ENCODE measurements at places on chromosomes 11 and 22. TPM values are rescaled to one million over a fixed set of nuclear protein-coding genes. Genes with fewer than 3 reads are reported as not detected.

GRCh38 chr11:62905927-62906531 is 15.1 kb downstream of the CHRM1 start:
- peak; percentile 83 for DNase-seq

DNA sequence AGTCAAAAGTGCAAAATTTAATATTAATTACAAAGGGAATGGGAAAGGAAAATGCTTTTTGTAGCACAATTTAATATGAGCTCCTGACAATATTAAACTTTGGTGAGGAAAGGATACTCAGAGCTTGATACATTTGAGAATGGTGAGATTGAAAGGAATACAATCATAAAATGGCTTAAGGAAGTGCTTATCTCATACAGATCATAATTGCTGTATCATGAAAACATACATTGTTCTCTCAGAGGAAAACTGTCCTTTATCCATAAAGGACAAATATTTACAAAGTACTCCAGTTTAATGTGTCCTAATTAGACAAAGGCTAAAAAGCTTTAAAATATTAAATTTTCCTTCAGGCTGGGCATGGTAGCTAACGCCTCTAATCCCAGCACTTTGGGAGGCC is 260.4 kb downstream of the TMEM135 start:
- no peak for DNase-seq

GRCh38 chr11:118785362-118785761 is 5.6 kb downstream of the DDX6 start:
- no peak for DNase-seq

DNA sequence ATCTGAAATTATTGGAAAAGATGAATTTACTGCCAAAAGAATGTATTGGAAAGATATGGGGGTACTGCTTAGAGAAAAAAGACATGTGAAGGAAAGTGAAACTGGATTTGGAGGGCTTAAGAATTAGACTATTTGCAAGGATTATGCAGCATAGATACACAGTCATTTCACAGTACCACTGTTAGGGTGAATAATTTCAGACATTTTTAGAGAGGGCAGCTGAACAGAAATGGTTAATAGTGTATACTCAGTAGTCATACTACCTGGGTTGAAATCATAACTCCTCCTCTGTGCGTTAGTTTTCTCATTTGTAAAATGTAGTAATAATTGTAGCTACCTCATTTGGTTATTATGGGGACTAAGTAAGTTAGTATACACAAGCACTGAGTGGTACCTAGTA is 33.0 kb downstream of the GAS2 start:
- DNase-seq: no peak

DNA sequence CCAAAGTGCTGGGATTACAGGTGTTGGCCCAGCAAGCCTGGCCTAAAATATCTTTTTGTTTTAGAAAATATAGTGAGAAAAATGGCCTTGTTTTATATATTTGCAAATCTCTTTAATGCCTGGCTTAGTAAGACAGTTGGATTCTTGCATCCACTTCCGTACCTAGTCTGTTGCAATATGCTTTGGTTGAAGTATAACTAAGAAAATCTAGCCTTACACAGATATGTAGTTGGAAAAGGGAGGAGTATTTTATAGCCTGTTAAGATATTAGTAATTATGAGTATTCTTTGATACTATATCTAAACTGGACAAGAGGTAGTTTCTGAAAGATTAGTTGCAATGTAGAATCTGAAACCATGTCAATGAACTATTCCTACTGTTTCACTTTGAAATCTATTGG is 65.1 kb downstream of the ZNRF3 start:
- no peak for DNase-seq

- no peak for DNase-seq
These were observed 45.9 kb upstream of the SYT7 start for GRCh38 chr11:61626580-61627380.

- no peak for DNase-seq
These were observed 5.7 kb downstream of the C11orf54 start for GRCh38 chr11:93747122-93747521.

DNA sequence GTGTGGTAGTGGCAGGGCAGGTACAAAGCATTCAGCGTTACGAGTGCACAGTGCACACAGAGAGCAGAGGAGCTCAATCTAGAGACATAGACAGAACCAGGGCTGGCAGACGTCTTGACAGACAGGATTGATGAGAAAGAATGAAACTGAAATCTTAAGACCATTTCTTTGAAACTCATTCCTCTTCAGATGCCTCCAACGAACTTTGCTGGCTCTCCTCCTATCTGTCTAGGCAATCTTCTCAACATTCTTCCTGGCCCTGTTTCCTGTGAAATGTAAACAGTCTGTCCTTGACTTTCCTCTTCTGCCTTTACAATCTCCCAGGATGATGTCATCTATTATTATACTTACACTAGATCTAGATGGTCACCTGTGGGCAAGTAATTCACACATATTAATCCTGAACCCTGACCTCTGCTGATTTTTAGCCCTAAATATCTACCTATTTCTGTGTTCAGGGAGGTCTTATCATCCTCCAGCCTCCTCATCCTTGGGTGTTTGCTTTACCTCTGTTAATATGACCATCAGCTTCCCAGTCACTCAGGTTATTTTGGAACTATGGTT is 119.5 kb downstream of the ENTHD1 start:
- DNase-seq: no peak

DNA sequence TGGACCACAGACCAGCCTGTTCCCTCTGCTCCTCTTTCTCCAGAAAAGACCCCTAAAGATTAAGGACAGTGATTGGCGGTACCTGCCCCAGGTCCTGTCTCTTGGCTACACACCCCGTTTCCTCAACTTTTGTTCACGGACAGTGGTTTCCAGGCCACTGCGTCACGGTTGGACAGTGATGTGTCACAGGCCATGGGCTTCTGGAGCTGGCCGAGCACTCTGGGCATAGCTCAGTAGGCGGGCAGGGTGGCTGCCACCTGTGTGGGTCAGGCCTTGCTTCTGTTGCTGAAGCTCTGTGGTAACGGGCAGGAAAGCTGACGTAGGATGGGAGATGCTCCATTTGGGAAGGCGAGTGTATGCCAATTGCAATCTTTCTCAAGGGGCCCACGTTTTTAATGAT is 13.6 kb downstream of the TUB start:
- no peak for DNase-seq

- no peak for DNase-seq
These were observed 12.8 kb downstream of the PARVG start for GRCh38 chr22:44193535-44193891.

- no peak for DNase-seq
These were observed 24.3 kb downstream of the SUSD2 start for GRCh38 chr22:24205438-24206195.

Gene RIMBP3B
- total RNA-seq: 0.08 TPM

Gene PKDREJ
- 0.08 TPM for total RNA-seq

Gene FAM111B
- 1.1 TPM for total RNA-seq

Gene OR52N4
- total RNA-seq: not detected

Gene MOGAT2
- 0.22 TPM for total RNA-seq

Gene RAG2
- total RNA-seq: not detected

Gene NXPE2
- 0.14 TPM for total RNA-seq

Gene HOATZ
- not detected for total RNA-seq

Gene STK33
- 23.9 TPM for total RNA-seq

Gene ILK
- total RNA-seq: 233 TPM

All from Right ventricle myocardium inferior (tissue), 1 donor.